ENCODE measurements at places on chromosomes 1 and 21. TPM values are rescaled to one million over a fixed set of nuclear protein-coding genes. Genes with fewer than 3 reads are reported as not detected.

- DNase-seq: no peak
Observed at GRCh38 chr21:28592205-28592865, 400.3 kb downstream of the LTN1 start.

- DNase-seq: no peak
Observed at GRCh38 chr1:19028110-19028509, 71.6 kb upstream of the IFFO2 start.

- DNase-seq: no peak
Observed at GRCh38 chr1:55610203-55610602, 395.0 kb upstream of the USP24 start.

DNA sequence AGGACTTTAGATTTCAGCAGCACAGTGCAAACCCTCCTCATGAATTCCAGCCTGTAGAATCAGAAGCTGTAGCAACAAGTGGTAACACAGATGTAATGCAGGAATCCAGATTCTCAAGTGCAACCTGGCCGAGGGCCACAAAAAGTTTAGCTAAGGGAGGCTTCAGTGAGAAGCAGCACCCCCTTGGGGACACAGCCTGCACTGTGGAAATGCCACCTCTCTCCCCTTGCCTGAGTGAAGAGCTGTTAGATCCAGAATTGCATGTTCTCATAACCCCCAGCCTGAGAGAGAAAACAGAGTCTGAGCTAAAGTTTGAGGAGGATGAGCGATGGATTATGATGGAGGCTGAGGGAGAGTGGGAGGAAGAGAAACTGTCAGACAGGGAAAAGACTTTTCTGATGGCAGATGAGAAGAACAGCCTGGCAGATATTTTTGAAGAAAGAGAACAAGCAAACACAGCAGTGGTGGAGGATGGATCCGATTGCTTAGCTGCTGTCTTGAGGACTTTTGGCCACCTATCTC, 80.5 kb upstream of the BMP8A start:
- peak; percentile 78 for DNase-seq

DNA sequence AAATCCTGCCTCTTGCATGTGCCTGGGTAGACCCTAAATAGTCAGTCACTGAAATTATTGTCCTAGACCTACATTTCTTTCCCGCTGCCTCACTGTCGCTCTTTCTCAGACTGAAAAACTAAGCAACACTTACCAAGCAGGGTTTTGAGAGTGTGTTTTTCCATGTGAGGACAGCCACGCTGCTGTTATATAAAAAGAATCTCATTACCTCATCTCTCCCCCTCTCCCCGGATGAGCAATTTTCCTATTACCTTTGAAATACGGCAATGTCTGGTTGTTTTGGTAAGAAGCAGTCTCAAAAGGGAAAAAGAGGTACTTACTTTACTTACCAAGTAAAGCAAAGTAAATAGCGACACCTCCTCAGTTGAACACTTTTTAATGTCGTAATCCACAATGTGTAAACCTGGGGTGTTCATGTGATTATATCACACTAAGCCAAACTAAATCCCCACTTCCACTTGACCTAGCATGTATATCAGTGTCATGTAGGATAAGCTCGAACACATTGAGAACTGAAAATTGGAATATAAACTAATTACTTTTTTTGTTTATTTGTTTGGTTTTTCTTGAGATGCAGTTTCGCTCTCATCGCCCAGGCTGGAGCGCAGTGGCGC, 12.2 kb upstream of the VN1R5 start:
- no peak for DNase-seq

GRCh38 chr1:172283766-172284165, 136.7 kb upstream of the C1orf105 start:
- no peak for DNase-seq

- no peak for DNase-seq
Observed at GRCh38 chr1:96723377-96723776, 1.8 kb downstream of the PTBP2 start.

DISC1 gene
- 34.5 TPM for total RNA-seq

Measured in sciatic nerve (tissue), 2 donors.